ENCODE measurements at places on chromosomes 3 and 15. TPM values are rescaled to one million over a fixed set of nuclear protein-coding genes. Genes with fewer than 3 reads are reported as not detected.

DNA sequence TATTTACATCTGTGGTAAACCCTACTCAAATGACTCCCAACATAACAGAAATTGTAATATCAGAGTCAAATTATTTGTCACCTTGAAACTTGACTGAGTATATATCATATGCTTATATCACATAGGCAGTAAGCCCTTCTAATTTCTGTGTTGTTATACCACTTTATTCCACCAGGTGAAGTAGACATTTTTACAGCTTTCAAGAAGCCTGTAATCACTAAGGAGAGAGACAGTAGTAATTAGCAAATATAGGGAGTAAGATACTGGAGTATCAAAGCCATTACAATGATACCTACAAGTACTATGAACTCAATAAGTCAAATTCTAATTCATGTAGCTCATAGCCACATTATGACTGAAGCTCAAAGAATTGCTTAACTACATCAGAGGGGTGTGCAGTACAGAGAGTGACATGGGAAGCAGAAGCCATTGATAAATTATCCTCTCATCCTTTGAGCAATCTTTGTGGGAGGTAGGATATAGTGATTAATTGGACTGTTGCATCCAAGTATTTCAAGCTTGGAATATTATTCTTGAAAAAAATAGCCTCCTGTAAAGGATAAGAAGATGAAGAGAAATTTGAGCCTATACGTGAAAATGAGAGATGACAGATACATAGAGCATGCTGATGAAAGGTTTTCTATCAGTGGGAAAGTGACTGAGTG is 1005.9 kb downstream of the ZPLD1 start:
- no peak for DNase-seq
- H3K27ac ChIP-seq = no peak overlapping the region
- H3K27me3 ChIP-seq = no peaks in the 10 kb centered on the region
- no peaks in the 10 kb centered on the region for H3K4me1 ChIP-seq
- no peak overlapping the region for H3K4me3 ChIP-seq

DNA sequence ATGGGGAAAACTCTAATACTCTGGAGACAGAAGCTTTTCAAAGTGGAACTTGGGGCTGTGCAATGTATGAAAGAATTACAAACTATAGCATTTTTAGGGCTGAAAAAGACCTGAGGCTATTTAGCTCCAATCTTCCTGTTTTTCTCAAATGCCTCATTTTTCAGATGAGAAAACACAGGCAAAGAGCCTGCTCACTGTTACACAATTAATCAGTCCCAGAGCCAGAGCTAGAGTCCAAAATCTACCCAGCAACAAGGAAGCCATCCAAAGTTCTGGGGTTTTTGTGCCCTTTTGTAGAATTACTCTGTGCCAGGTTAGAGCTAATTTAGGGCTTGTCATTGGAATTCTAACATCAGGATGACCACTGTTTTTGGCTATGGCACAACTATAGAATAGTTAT is 45.5 kb downstream of the GPR149 start:
- no peak overlapping the region for H3K4me3 ChIP-seq
- H3K27me3 ChIP-seq = peaks cover 12% of the 10 kb centered on the region
- no peak overlapping the region for H3K27ac ChIP-seq
- no peaks in the 10 kb centered on the region for H3K36me3 ChIP-seq

MELTF gene
- total RNA-seq = 3.4 TPM

DNA sequence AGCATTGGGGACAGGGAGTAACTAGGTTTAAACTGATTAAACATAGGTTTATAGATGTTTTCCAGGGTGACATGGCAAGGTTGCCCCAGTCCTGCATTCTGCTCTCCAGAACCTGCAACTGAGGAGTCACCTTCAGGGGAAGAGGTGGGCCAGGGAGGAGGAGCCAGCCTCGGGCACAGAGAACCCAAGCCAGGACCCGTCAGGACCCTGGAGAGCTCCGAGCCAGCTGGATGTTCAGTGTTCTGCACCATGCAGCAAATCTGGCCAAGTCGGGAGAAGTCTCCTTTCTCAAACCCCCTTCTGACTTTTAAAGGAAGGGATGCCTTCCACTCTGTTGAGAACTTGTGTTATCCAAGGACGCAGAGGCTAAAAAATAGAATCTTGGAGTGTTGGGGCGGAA is 62.1 kb upstream of the SLC6A11 start:
- H3K4me1 ChIP-seq = peaks cover 3% of the 10 kb centered on the region
- peak; percentile 69 for DNase-seq
- H3K27ac ChIP-seq = no peak overlapping the region
- H3K4me3 ChIP-seq = no peak overlapping the region

GRCh38 chr3:46222435-46223161 is 14.5 kb upstream of the CCR1 start:
- peaks cover 4% of the 10 kb centered on the region for H3K27me3 ChIP-seq
- no peak overlapping the region for H3K4me3 ChIP-seq
- no peaks in the 10 kb centered on the region for H3K36me3 ChIP-seq
- H3K4me1 ChIP-seq = peaks cover 2% of the 10 kb centered on the region

DNA sequence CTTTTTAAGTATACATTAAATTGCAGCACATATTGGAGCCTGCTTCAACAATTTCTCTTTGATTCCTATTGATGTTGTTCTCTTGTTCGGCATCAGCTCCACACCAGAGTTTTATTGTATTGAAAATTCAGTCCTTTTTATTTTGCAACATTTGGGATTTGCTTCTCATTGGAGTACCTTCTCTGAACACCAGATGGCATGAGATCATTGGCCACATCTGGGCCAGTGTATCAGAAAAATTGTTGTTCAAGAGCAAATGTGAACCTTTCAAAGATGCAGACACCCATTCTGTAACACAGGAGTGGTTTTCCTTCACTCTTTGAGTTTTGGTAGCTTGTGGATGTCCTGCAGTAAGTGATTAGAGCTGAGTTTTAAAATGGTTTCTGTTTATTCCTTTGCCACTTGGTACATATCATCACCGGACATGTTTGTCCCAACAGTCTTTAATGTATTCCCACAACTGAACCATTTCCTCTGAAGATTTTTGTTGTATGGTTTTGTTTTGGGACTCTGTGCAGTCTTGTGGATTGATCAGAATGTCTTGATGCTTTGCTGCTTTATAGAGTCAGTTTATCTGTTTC is 96.1 kb downstream of the MCTP2 start:
- peaks cover 11% of the 10 kb centered on the region for H3K4me1 ChIP-seq
- no peak overlapping the region for H3K27ac ChIP-seq
- H3K4me3 ChIP-seq = no peak overlapping the region
- H3K36me3 ChIP-seq = peaks cover 3% of the 10 kb centered on the region

- H3K27me3 ChIP-seq = no peaks in the 10 kb centered on the region
- peaks cover 2% of the 10 kb centered on the region for H3K4me1 ChIP-seq
- H3K4me3 ChIP-seq = no peak overlapping the region
Observed at GRCh38 chr3:43612419-43612818, 9.4 kb downstream of the ANO10 start.

DNA sequence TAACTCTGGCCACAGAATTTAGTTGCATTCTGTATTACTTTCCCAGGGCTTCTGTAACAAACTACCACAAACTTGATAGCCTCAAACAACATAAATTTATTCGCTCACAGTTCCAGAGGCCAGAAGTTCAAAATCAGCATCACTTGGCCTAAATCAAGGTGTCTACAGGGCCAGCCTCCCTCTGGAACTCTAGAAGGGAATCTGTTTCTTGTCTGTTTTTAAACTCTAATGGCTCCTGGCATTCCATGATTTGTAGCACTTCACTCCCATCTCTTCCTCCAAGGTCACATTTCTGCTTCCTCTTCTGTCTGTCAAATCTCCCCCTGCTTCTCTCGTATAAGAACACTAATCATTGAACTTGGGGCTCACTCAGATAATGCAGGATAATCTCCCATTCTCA is 151.9 kb upstream of the ARPP21 start:
- no peak overlapping the region for H3K27ac ChIP-seq
- H3K36me3 ChIP-seq = no peaks in the 10 kb centered on the region

GRCh38 chr3:33887478-33887877 is 89.0 kb downstream of the PDCD6IP start:
- no peak overlapping the region for H3K27ac ChIP-seq
- DNase-seq = no peak
- H3K4me1 ChIP-seq = peaks cover 4% of the 10 kb centered on the region
- no peaks in the 10 kb centered on the region for H3K36me3 ChIP-seq

- no peaks in the 10 kb centered on the region for H3K36me3 ChIP-seq
- H3K4me1 ChIP-seq = peaks cover 8% of the 10 kb centered on the region
- peaks cover 10% of the 10 kb centered on the region for H3K27me3 ChIP-seq
- H3K27ac ChIP-seq = no peak overlapping the region
- no peak for DNase-seq
Observed at GRCh38 chr15:58867926-58868325, 65.6 kb downstream of the SLTM start.

GRCh38 chr15:73750438-73750837 is 2.7 kb downstream of the INSYN1 start:
- H3K27ac ChIP-seq = no peak overlapping the region
- H3K36me3 ChIP-seq = no peaks in the 10 kb centered on the region
